ENCODE measurements at places on chromosomes 3 and 15.

DNA sequence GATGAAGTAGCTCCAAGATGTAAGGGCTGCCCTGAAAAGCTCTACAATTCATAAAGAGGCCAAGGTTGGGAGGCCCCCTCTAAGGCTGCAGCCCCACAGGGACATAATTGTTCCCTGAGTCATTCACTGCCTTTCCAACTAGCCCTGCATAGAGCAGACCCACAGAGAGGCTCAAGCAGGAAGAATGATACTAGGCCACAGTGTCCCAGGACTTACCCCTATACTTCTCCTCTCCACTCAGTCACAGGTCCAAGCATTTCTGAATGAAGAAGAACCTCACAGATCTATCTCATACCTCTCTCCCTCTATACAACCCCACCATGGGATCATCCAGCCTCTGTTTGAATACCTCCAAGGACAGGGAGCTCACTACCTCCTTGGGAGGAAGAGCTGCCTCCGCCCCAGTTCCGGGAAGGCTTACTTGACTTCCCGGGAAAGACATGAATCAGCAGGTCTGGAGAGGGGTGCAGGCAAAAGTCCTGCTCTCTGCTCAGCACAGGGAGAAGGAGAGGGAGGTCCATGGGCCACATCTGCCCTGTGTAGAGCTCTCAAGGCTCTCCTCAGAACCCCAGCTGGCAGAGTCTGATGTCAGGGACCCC, 6.9 kb upstream of the SKIC8 start:
- DNase-seq = no peak

GRCh38 chr3:46664188-46664970, 29.1 kb downstream of the ALS2CL start:
- no peak for DNase-seq

- DNase-seq = peak; percentile 88
Measured at GRCh38 chr3:39150803-39151631, 2.4 kb downstream of the CSRNP1 start.

DNA sequence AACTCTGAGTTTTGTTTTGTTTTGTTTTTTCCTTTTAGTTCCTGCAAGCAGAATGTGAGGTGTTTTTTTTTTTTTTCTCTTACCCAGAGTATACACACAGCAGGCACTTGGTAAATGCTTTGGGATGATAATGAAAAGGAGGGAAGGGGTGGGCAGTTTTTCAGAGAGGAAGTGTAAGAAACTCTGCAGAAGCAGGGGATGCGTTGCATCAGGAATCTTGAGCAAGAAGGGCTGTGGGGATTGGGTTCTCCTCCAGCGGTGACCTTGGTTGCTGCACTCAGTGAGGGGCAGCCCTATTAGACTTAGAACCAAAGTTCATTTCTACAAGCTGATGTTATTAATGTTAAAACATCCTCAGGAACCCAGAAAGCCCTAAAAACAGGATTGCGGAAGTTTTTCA, 32.2 kb upstream of the TMEM158 start:
- DNase-seq = no peak

GRCh38 chr3:169848741-169849140, 21.0 kb downstream of the LRRC31 start:
- DNase-seq = no peak

DNA sequence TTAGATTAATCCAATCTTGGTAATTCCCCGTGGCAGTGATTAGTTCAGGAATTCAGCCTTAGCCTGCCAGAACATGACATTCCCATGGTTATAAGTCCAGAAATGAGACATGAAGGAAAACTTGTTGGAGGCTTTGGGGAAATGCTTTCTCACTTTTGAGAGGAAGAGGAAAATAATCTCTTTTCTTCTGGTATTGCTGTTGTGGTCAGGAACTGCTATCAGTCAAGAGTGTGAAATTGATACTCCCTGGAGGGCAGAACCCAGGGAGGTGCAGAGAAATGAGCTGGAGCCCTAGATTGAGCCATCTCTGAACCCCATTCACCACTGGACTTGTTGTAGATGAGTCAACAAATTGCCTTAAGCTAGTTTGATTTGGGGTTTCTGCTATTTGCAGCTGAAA, 38.6 kb upstream of the APH1B start:
- no peak for DNase-seq

DNA sequence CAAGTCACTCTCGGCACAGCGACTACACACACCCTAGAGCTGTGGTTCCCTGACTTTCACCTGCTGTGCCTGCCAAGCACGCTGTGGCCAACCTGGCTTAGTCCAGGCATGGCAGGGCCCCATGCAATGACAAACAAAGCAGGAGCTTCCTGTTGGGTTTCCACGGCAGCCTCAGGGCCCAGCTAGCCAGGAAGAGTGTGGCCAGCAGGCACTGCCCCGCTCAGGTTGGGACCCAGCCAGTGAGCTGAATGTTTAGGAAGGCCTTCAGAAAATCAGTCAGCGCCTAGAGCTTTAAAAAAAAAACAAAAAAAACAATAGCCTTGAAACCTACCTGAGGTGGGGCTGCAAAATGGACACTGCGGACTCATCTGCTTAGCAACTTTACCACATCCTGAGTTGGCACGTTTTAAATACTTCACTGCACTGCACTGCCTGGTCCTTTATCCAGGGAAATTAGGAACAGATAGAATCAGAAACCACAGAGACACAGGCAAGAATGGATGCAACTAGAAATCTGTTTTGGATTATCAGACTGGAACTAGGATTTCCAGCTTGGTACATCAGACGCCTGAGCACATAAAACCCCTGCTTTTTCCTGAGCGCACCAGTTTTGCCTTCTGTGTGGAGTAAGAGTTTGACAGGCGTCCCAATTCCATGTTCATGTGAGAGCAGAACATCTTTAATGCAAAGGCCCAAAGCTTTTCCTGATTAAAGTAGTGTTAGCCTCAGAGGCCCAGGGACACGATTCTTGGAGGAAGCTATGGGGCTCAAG, 36.2 kb upstream of the LDHAL6B start:
- no peak for DNase-seq

GRCh38 chr3:127147291-127147885, 45.5 kb upstream of the PRR23E start:
- DNase-seq = no peak

- DNase-seq = no peak
Measured at GRCh38 chr3:17972959-17973906, 230.8 kb upstream of the TBC1D5 start.

- DNase-seq = no peak
Measured at GRCh38 chr15:60945196-60945595, 283.9 kb downstream of the RORA start.

DNA sequence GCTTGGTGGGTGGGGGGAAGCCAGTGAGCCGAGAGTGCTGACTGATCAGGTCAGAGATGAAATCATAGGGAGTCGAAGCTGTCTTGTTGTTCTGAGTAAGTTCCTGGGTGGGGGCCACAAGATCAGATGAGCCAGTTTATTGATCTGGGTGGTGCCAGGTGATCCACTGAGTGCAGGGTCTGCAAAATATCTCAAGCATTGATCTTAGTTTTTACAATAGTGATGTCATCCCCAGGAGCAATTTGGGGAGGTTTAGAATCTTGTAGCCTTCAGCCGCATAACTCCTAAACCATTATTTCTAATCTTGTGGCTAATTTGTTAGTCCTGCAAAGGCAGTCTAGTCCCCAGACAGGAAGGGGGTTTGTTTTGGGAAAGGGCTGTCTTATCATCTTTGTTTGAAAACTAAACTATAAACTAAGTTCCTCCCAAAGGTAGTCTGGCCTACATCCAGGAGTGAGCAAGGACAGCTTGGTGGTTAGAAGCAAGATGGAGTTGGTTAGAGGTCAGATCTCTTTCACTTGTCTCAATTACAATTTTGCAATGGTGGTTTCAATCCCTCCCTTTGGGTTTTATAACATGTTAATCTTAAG, 18.7 kb upstream of the MTMR14 start:
- DNase-seq = no peak

- no peak for DNase-seq
Measured at GRCh38 chr3:120160050-120160449, 65.8 kb upstream of the GSK3B start.

- no peak for DNase-seq
Measured at GRCh38 chr15:60652245-60652644, 173.3 kb upstream of the ICE2 start.

DNA sequence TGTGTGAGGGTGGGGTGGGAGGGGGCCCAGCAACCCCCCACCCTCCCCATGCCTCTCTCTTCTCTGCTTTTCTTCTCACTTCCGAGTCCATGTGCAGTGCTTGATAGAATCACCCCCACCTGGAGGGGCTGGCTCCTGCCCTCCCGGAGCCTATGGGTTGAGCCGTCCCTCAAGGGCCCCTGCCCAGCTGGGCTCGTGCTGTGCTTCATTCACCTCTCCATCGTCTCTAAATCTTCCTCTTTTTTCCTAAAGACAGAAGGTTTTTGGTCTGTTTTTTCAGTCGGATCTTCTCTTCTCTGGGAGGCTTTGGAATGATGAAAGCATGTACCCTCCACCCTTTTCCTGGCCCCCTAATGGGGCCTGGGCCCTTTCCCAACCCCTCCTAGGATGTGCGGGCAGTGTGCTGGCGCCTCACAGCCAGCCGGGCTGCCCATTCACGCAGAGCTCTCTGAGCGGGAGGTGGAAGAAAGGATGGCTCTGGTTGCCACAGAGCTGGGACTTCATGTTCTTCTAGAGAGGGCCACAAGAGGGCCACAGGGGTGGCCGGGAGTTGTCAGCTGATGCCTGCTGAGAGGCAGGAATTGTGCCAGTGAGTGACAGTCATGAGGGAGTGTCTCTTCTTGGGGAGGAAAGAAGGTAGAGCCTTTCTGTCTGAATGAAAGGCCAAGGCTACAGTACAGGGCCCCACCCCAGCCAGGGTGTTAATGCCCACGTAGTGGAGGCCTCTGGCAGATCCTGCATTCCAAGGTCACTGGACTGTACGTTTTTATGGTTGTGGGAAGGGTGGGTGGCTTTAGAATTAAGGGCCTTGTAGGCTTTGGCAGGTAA, 8.1 kb downstream of the FAM131A start:
- peak; percentile 50 for DNase-seq

DNA sequence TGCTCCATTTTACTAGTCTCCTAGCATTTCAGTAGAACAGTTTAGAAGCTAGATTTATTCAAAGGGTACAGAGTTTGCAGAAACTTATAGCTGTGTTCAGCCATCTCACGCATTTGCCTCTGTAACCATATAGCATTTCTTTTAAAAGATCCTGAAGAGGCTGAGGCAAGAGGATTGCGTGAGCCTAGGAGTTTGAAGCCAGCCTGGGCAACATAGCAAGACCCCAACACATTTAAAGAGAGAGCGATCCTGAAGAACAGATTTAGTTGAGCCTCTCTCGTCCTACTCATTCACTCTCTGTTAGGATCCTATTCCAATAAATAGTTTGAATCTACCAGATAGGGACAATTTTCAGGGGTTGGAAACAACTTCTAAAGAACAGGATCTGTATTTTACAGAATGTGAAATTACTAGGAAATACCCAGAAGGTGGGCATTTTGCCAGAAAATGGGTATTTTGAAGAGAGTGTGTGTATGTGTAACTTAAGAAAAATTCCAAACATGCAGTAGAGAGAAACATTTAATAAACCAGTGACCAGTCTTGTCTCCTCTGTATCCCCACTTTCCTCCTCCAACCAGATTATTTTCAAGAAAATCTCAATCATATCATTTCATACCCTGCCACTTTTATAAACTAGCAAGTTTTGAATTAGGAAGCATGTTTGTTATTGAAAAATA, 4.5 kb downstream of the EIF3J start:
- no peak for DNase-seq

- DNase-seq = peak; percentile 24
Measured at GRCh38 chr3:74390121-74390877, 224.2 kb downstream of the CNTN3 start.

DNA sequence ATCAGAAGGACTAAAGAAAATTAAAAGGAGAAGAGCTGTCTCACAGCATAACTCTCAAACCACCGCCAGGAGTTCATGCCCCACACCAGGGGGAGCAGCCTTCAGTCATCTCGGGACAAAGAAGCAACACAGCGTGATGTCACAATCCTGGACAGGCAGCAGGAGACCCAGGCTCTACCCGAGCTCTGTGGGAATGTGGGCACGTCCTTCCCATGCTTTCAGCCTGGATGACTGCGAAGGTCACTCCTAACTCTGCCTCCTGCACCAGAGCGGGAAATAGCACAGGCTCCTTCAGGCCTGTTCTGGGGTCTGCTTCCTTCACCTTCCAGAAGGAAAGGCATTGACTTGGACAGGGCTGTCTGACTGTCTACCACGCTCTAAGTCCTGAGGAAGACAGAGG, 31.3 kb downstream of the NOX5 start:
- DNase-seq = no peak

- no peak for DNase-seq
Measured at GRCh38 chr15:25251700-25252390, 187.0 kb downstream of the UBE3A start.

GRCh38 chr3:150334974-150335373, 73.1 kb upstream of the TSC22D2 start:
- no peak for DNase-seq

DNA sequence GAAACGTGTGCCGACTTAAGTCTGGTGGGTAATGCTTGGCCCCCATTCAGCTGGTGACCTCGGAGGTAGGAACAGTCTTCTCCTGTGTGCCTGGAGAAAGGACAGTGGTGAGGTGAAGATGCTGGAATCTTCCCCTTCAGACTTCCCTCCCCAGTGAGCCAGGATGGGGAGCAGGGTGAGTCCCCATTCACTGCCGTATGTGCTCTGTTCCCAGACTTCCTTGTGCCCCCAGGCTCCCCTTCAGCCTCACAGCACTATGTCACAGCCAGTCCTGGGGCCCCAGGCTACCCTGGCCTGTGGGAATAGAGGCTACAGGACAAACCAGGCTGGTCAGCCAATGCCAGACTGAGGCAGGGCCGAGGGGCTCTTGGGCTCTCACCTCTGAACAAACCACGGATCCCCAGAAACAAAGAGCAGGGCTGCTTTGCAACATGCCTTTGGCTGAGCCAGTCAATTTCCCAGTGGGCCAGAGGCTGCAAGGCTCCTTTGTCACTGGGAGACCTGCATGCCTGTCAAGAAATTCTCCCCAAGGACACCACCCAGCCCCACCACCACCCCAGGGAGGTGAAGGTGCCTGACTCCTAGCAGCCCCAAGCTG, 31.8 kb upstream of the HHATL start:
- DNase-seq = no peak

GRCh38 chr3:156760333-156760732, 65.8 kb upstream of the LEKR1 start:
- no peak for DNase-seq

GRCh38 chr3:79497447-79498111, 270.2 kb downstream of the ROBO1 start:
- DNase-seq = no peak

DNA sequence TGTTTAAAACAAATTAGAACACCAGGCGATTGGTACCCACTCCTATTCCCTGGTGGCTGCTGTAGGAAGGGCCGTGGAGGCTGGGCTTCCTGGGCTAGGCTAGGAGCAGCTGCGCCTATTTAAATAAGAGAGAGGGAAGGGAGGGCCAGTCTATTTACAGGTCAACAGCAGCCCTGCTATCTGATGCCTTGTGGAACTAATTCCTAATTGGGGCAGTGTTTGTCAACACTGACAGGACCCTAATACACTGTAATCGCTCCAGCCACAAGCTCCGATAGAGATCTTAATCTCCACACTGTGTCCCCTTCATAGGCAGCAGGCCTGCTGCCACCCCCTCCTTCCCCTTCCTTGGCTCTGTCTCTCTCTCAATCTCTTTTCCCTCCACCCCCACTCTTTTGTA, 116.9 kb upstream of the SOX14 start:
- no peak for DNase-seq

- peak; percentile 60 for DNase-seq
Measured at GRCh38 chr15:58038426-58039078, 27.0 kb downstream of the ALDH1A2 start.
